ENCODE measurements at places on chromosomes 7 and 10.

GRCh38 chr10:24639124-24639523 lies 84.6 kb downstream of the ARHGAP21 start:
- no peak for DNase-seq

- DNase-seq: no peak
Observed at GRCh38 chr10:108410236-108410635, 1245.7 kb upstream of the SORCS1 start.

DNA sequence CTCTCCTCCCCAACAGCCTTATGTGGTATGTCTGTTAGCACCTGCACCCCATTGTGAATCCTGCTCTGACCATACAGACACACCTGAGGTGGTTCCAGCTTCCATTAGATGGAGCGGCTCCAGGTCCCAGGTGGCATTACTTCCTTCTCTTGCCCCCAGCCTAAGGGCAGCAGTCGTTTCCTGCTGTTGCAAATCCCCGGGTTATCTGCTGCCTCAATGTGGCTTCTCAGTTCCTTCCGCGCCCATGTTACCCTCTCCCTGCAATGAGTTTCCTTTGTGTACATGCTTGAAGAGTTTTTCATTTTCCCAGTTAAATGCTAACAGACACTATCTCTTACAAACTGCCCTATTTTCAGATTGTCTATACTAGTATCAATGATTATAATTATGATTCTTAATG lies 62.8 kb upstream of the PRKCQ start:
- no peak for DNase-seq

- DNase-seq: no peak
Observed at GRCh38 chr10:96107623-96108038, 22.5 kb upstream of the ZNF518A start.

DNA sequence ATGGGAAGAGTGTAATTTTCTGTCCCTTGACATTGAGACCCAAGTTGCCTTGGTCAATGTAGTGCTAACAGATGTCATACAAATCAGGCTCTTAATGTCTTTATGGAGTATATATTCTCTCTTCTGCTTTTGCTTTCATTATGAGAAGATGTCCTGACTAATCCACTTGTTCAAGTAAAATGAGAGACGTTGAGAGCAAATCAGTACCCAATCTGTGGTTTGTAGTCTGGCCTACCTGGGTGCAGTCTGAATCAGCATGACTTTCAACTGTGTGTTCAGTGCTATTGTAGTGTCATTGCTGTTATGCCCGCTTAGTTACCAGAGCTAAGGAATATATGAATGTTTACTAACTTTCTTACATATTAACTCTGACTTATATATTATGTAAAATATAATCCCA lies 612.4 kb downstream of the ANKRD7 start:
- no peak for DNase-seq

- no peak for DNase-seq
Observed at GRCh38 chr7:36736899-36737211, 12.6 kb upstream of the AOAH start.

DNA sequence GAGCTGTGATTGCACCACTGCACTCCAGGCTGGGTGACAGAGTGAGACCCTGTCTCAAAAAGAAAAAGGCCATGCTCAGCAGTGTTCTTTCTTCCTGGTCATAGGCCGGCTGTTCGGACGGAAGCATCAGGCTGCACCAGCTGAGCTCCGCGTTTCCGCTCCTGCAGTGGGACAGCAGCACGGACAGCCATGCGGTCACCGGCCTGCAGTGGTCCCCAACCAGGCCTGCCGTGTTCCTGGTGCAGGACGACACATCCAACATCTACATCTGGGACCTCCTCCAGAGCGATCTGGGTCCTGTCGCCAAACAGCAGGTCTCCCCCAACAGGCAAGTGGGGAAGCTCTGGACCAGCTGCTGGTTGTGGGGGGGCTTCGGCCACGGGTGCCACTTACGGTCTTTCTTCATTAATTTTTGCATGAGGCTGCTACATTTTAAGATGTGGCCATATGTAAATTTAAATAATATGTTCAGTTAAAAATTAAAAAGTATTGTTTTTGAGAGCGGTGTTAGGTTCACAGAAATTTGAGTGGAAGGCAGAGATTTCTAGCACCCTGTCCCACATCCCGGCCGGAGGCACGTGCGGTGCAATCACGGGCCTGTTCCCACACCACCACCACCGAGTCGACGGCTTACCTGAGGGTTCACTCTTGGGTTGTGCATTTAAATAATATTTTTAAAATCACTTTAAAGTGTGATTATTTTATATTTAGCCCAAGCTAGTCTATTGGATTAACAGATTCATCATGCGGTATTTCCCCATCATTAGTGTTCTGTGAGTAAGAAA lies 85.7 kb downstream of the DYNC2I1 start:
- DNase-seq: no peak

GRCh38 chr10:112262546-112262945 lies 20.7 kb upstream of the TECTB start:
- no peak for DNase-seq

- DNase-seq: no peak
Observed at GRCh38 chr7:2299870-2300512, 14.2 kb downstream of the SNX8 start.

DNA sequence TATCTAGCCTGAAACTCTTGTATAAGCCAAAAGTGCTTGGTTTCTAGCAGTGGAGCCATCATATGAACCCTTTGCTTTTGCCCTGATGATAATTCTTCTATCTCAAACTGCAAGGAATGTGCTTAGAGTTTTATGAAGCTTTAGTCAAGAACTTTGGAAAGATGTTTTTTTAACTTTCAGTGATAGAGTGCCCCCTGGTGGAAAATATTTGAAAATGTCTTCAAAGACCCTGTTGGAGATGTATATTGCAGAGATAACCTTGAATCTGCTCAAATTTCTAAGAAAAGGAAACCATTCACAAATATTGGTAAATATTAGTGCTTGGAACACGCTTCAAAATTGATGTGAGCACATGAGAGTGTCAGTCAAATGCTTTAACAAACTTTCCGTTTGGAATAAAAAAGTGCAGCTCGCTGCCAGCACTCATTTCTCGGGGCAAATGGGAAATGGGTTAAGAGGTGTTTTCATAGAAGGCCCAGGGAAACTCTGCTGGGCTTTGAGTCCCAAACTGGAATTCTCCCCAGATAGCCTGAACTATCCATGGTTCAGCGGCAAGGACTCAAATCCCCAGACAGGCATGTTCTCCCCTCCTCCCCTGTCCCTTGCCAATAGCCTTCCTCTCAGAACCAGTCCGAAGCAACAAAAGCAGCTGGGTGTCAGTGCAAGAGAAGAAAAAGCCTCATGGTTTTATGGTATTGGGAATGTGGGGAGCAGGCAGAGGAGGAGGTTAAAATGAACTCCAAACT lies 129.3 kb downstream of the MYOF start:
- no peak for DNase-seq

GRCh38 chr10:70930263-70931000 lies 42.1 kb upstream of the PCBD1 start:
- DNase-seq: no peak

DNA sequence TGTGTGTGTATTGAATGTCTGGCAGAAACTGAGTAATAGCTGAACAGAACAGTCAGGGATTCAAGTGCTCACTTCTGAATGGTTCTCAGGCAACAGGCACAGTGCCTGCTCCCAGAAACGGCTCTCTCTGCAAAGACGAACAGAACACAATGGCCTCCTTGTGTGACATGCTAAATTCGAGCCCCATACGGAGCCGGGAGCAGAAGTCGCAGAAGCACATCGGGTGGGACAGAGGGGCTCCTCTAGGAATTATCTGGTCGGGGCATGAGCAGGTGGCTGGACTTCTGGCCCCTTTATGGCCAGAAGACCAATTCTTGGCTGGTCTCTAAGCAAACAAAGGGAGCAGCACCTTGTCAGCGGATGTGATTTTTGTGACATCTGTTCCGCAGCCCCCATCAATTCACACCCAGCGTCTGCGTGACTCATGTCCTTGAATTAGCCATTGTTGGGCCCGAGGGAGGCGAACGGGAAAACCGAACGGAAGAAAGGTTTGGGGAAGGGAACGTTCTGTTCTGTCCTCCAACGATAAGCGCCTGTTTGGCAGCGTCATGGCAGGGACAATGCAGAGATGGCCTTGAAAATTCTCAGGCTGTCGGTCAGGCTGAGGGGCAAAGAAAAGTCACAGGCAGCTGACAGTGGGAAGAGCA lies 47.3 kb upstream of the NPTX2 start:
- no peak for DNase-seq

DNA sequence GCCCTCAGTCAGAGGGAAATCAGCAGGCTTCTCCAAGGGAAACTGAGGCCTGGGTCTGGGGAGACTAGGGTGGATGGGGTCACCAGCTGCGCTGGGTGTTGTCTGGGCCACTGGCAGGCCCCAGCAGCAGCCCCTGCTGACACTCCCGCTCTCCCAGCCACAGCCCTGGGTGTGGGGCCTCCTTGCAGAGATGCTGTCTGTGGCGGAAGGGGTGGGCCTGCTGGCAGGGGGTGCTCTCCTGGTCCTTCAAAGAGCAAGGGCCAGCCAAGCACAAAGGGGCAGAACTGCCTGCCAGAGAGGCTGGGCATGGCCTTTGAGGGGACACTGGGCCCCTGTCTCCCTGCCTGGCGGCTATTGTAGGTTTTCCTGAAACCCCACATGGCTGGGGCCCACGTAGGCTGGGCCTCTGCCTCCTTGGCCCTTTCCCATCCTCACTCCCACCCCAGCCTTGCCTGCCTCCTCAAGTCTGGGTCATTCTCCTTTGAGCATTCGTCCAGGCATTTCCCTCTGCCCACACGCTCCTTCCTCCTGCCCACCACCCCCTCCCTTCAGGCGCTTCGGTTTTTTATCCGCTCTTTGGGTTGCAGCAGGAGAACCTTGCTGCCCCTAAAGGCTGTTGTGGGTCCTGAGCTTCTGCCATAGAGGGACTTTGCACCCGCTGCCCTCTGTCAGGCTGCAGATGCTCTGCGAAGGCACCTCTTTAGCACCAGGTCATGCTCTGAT lies 9.1 kb downstream of the COL13A1 start:
- no peak for DNase-seq

GRCh38 chr7:2687338-2687869 lies 598 bp upstream of the AMZ1 start:
- no peak for DNase-seq

DNA sequence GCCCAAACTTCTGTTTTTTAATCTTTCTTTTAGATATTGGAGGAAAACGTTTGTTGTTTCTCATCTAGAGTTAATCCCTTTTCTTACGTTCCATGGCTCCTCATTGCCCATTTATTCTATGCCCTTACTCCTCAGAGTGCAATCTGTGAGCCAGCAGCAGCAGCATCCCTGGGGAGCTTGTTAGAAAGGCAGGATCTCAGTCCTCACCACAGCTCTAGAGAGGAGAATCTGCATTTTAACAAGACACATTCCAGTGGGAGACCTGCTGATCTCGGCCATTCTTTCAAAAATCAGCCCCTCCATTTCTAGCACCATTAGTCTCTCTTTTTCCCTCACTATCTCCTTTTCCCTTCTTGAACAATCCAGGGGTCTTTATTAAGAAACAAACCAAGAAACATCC lies 84.4 kb upstream of the NOBOX start:
- no peak for DNase-seq

DNA sequence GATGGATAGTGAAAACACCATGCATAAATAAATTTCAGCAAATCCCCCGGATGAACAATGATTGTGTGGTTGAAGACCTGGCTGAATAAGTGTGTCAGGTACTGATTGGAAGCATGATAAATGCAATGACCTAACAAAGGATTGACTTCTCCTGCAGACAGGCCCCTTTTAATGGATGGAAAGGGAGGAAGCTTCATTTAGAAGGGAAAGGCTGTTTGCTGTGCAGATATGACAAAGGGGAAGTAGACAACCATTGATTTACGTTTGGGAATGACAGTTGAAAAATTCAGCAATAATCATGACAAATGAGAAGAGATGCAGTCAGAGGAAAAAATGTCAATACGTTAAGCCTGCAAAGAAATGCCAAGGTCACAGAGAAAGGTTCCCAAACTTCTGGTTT lies 503.8 kb downstream of the LRMDA start:
- DNase-seq: no peak

GRCh38 chr10:104777086-104777799 lies 136.2 kb downstream of the SORCS3 start:
- DNase-seq: no peak

DNA sequence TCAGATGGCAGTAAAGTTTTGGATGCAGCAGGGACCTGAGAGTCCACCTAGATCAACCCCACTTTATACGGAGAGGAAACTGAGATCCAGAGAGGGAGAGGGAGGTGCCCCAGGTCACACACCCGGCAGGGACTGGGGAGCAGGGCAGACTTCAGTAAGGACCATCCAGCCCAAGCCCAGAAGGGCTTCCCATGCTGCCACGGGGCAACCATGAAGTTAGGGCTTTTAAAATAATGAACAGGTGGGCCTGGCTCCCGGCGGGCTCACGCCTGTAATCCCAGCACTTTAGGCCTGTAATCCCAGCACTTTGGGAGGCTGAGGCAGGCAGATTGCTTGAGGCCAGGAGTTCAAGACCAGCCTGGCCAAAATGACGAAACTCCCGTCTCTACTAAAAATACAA lies 98.5 kb downstream of the HIP1 start:
- no peak for DNase-seq

- no peak for DNase-seq
Observed at GRCh38 chr7:27240015-27240731, 2.4 kb upstream of the EVX1 start.

DNA sequence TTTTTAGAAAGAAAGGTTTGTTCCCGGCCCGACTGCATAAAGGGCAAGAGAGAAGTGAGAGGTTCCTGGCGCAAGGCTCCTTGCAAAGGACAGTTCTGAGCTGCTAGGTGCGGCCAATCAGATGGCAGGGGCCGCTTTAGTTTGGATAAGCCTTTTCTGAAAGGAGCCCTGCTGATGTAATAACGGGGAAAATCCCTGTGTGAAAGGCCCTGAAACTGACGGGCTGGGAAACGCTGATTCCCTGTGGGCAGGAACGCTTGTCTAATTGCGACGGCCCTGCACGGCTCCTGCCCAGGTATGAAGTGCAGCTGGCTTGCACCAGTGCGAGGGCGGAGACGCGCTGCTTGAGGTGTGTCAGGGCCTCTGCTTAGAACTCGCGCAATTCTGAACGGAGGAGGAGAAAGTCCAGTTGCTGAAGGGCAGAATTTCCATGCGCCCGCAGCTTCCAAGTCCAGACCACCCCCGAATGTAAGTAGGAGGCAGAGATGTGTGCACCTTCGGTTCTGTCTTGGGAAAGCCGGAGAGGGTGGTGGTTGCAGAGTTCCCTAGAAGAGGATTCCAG lies 30.5 kb downstream of the TACC2 start:
- DNase-seq: no peak

Data from stimulated activated CD4-positive, alpha-beta T cell treated with anti-CD3 and anti-CD28 coated beads, Interleukin-12 subunit alpha, Interleukin-12 subunit beta, amount 100 ng/mL, for 24 hours (primary cell).